ENCODE measurements at places on chromosomes 16 and 17.

GRCh38 chr17:13114601-13115031 lies 96.8 kb upstream of the ELAC2 start:
- DNase-seq, result peak; percentile 49

DNA sequence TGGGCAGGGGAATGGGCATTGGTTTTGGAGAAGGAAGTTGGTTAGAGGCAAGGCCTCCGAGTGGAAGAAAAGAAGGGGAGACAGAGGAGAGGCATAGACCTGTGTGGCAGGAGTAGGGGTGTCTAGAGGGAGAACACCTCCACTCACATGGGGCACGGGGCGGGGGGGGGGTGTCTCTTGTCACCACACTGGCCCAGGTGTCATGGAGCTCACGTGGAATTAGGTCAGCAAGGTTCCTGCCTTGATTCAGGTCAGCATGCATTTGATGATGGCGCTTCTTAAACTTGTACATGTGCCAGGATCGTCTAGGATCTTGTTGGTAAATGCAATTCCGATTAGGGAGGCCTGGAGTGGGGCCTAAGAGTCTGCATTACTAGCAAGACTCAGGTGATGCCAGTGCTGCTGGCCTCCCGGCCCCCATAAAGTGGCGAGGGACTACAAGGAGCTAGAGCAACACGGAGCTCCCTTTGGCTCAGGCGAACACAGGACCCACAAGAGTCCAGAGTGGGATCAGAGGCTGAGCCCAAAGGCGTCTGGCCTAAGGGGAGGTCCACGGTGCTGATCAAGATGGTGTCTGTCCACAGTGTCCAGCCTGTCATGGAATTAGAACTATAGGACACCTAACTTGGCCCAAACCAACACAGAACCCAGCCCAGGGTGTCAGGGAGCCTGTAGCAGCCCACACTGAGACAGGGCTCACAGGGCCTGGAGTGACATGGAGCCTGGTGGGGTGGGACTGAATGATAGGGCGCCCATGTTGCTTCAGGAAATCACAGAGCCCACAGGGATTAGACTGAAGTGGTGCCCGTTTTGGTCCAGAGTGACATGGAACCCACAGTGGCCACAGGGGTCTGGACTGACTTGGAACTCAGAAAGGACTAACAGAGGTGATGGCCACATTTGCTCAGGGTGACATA lies 16.7 kb downstream of the EPOP start:
- DNase-seq, result no peak

GRCh38 chr17:70013911-70014310 lies 61.1 kb upstream of the KCNJ16 start:
- no peak for DNase-seq

DNA sequence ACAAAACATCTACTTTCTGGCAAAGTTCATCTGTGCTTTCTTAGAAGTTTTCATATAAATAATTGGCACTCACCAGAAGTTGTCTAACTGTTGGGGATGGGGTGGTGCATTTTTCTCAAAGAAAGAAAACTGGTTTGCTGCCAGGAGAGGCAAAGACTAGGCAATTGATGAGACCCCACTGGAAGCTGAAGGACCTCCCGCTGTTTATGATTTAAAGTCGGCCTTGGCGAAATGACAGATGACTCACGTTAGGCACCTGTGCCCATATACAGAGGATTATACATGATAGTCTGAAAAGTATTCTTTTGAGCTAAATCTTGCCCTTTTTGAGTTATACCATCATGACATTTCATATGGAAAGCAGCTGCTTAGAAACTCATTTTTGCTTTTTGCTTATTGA lies 193.0 kb upstream of the ZFHX3 start:
- no peak for DNase-seq

DNA sequence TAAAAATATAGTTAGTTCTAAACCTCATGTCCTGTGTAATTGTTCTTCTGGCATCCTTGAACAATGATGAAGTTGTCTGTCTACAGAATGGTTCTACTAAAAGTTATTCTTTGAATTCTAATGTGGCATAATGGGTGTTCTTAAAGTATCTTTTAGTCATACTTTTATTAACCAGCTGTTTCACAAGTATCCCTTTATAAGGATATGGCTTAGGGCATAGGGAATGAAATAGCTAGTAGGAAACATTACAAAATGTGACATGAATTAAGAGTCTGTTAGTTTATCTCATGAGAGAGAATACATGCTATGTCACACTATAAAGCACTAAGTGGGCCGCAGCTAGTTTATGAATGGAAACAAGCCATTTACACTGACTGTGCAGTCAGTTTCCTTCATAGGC lies 26.3 kb upstream of the CAPNS2 start:
- DNase-seq, result no peak

DNA sequence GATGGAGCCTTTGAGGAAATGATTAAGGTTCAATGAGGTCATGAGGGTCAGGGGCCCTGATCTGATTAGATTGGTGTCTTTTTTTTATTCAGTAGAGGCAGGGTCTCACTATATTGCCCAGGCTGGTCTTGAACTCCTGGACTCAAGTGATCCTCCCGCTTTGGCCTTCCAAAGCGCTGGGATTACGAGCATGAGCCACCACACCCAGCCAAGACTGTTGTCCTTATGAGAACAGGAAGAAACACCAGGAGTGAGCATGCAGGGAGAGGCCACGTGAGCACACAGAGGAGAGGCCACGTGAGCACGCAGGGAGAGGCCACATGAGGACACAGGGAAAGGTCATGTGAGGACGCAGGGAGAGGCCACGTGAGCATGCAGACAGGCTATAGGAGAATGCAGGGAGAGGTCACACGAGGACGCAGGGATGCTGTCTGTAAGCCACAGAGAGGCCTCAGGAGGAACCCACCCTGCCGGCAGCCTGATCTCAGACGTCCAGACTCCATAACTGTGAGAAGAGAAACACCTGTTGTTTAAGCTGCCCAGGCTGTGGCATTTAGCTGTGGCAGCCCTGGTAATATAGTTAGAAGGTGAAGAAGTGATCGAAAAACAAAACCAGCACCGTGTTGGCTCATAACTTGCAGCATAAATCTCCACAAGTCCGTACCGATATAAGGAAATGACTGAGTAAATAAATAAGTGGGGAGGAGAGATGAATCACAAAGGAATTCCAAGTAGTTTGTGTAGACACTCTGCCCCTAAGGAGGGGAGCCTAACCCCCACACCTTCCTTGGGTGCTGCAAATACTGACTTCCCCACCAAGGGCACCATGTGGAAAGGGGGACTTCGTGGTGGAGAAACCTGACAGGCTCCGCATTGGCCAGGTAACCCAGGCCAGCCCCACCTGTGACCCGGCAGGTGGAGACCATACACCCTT lies 14.6 kb upstream of the CSNK1D start:
- peak; percentile 63 for DNase-seq

DNA sequence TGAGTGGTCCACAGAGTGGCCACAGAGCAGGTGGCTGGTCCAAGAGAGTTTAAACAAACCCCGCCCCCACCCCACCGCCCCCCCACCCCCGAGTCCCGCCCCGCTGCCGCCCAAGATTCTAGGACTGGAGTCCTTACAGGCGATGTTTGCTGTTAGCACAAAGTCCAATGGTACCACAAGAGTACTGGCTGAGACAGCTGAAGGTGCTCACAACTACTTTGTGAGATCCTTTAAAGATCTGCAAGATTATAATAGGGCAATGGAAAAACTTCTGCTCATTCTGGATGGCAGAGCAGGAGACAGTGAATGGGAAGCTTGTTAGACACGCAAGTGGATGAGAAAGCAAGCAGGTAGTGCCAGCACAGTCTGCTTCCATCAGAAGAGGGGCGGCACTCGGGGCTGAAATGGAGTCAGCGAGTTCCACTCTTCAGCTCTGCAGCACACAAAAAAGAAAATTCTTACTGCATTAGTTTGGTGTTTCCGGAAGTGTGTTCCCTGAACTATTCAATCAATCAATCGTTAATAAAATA lies 4.7 kb upstream of the TEKT3 start:
- DNase-seq, result no peak

DNA sequence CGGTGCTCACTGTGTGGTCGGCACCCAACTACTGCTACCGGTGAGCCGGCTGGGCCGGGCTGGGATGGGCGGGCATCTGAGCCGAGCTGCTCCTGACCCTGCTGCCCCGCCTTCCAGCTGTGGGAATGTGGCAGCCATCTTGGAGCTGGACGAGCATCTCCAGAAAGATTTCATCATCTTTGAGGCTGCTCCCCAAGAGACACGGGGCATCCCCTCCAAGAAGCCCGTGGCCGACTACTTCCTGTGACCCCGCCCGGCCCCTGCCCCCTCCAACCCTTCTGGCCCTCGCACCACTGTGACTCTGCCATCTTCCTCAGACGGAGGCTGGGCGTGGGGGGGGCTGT lies 6.9 kb downstream of the TBX6 start:
- DNase-seq, result no peak

GRCh38 chr16:11309895-11310633 lies 28.9 kb upstream of the PRM1 start:
- no peak for DNase-seq

DNA sequence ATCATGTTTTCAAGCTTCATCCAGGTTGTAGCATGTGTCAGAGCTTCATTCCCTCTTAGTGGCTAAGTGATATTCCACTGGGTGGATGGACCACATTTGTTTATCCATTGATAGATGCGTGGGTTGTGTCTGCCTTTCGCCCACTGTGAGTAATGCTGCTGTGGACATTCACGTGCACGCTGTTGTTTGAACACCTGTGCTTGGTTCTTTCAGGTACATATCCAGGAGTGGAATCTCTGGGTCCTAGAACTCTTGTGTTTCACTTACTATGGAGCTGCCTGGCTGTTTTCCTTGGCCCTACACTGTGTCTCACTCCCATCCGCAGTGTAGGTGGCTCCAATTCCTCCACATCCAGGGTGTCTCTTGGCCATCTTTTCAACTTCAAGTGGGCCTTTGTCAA lies 224.2 kb downstream of the C16orf95 start:
- DNase-seq, result no peak

GRCh38 chr17:17141860-17142552 lies 64.1 kb downstream of the PLD6 start:
- peak; percentile 65 for DNase-seq

- no peak for DNase-seq
Observed at GRCh38 chr17:6261466-6261865, 173.5 kb downstream of the AIPL1 start.

- no peak for DNase-seq
Observed at GRCh38 chr17:72387487-72387886, 266.7 kb downstream of the SOX9 start.

DNA sequence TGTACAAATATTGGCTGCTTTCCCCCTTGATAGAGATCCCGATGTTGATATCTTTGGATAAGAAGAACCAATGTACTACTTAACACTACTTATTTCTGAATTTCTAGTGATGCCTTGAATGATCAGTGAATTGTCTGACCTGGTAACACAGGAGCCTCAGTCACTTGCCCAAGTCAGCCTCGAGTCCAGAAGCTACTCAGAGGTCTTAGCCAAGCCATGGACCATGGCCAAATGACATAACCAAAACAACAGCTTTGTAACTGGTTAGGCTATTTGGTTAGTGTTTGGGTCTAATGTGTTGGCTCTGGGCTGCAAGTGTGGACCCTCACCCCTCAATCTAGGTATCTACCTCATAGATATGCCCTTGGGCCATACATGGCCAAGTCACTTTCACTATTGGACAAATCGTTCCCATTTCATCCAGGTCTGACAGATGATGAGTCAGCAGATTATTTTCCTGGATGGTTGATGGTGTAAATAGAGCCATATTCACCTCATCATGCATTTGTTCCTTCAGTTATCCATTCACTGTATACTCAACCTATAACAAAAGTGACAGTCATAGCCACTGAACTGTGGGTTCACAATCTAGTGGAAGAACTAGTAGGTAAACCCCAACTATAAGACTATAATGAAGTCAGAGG lies 3.5 kb downstream of the RBFOX1 start:
- DNase-seq, result no peak

GRCh38 chr17:13957636-13958035 lies 111.7 kb upstream of the COX10 start:
- DNase-seq, result no peak

DNA sequence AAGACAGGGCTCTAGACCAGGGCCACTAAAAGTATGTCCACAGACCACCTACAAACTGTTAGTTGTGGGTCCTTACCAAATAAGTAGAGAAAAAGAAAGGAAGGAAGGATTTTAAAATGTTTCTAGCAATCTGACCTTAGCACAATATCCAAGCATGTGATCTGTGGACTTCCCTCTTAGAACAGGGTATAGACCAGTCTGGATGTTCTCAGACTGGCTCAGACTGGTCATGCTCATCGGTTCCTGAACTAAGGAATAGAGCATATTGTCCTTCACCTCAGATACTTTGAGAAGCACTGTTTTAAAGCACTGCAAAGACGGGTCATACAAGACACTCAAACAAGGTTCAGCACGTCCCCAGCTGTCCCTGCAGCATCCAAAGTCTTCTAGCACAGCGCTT lies 25.8 kb downstream of the CUEDC1 start:
- no peak for DNase-seq

DNA sequence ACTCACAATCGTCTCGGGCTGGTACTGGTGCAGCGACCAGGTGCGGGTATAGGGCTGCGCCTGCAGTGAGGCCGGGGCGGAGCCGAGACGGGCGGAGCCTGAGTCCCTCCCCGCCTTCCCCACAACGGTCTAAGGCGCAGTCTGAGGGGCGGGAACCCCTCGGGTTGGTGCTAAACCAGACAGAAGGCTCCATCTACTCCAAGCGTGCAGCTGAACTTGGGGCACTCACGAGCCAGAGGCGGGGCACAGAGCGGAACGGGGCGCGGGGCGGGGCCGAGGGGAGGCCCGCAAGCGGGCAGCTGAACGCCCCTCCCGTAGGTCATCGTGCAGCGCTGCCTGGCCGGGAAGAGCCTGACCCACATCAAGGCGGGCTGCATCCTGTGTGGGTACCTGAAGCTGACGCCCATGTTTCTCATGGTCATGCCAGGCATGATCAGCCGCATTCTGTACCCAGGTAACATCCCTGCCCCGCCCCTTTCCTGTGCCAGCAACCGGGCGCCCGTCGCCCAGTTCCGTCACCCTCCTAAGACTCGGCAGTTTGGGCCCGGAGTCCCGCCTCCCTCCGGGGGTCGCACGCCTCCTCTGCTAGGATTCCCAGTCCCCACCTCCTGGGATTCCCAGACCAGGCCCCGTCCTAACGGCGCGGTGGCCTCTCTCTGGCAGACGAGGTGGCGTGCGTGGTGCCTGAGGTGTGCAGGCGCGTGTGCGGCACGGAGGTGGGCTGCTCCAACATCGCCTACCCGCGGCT lies 5.0 kb downstream of the SLC5A2 start:
- DNase-seq, result peak; percentile 89

DNA sequence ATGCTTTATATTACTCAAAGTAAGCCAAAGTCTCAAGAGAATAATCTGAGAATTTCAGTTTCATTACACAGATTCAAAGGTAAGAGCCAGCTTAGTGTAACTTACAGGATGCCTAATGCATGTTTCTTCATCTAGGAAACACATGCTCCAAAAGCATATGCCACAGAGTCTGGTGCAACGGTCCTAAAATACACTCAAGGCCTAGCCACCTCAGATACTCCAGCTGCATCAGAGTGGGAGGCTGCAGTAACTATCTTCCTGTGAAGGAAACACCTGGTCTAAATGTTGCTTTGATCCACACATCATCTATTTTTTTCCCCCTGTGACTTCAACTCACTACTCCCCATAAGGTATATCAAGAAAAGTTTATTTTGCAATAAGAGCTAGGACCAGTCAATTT lies 51.6 kb upstream of the CORO6 start:
- DNase-seq, result peak; percentile 36

All from hematopoietic multipotent progenitor cell treated with erythropoietin and hydrocortisone succinate and interleukin-3 and kit ligand, for 6 days (in vitro differentiated cells).